T-helper 2 cell treated with Interferon-gamma antibody and Interleukin-4, amounts not matched to agents 100 ng/mL and 5 ng/mL, for 36 hours (primary cell): ENCODE measurements at places on chromosomes 4 and X. TPM values are rescaled to one million over a fixed set of nuclear protein-coding genes. Genes with fewer than 3 reads are reported as not detected.

Gene HEPH
- 0.18 TPM in 1 of 2 replicates, not detected in the other for total RNA-seq

Gene GSTCD
- 13.2 and 15.7 TPM in 2 replicates for total RNA-seq

Gene ITGB1BP2
- 5.6 and 7.8 TPM in 2 replicates for total RNA-seq

Gene SSX2
- not detected in 2 replicates for total RNA-seq

Gene OTUD5
- 50.2 and 50.9 TPM in 2 replicates for total RNA-seq

Gene TMEM144
- total RNA-seq: 0.14 TPM in 1 of 2 replicates, not detected in the other

Gene GPC3
- total RNA-seq: 0.45 and 0.59 TPM in 2 replicates

Gene AKAP4
- not detected in 2 replicates for total RNA-seq

Gene LRIT3
- total RNA-seq: 0.09 and 0.18 TPM in 2 replicates

Gene BEX2
- 2.8 and 3.0 TPM in 2 replicates for total RNA-seq

Gene PABPC4L
- not detected in 2 replicates for total RNA-seq

Gene DUX4
- 0.09 TPM in 1 of 2 replicates, not detected in the other for total RNA-seq

Gene CT45A10
- total RNA-seq: not detected in 2 replicates

Gene BCAP31
- 155 and 157 TPM in 2 replicates for total RNA-seq

Gene PLXNB3
- total RNA-seq: 1.2 and 1.9 TPM in 2 replicates

Gene GPR119
- total RNA-seq: not detected in 2 replicates

Gene DMRTC1
- not detected in 2 replicates for total RNA-seq

Gene NCAPG
- total RNA-seq: 60.5 and 64.0 TPM in 2 replicates

Gene RHOXF2
- not detected in 2 replicates for total RNA-seq

Gene ARHGAP4
- 245 and 265 TPM in 2 replicates for total RNA-seq
